Keratinocyte (primary cell): ENCODE measurements at places on chromosomes 2 and 18.

DNA sequence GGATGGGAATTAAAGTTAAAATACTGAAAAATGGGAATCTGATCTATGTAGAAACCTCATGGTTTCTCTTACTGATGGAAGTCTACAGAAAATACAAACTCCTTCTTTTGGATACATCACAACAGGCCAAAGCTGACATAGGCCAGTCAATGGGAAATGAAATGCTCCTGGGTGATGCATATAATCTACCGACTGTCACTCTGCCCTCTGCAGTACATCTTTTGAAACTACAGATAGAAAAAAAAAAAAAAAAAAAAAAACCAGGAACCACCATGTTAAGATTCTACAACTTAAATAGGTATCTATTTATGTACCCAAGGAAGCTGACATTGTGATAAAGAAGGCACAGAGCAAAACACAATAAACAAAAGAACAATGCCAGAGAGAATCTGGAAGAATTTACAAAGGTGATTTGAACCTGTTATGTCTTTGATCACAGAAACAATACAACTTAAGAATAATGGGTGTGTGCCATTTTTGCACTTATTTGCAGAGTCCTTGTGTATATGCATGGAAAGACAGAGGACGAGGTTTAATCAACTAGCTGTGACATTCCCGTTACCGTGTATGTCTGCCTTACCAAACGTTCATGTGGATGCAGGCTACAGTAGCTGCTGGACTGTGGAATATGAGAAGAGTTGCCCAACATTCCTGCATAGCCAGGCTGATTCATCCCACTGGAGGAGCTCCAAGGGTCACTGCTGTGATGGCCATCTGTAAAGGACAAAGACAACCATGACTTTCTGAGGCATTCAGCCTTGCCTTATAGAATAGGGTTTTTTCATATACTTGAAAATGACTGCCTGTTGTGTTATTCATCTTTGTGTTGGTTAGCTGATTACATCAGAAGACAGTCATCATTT, 312.7 kb downstream of the TCF4 start:
- no peak for DNase-seq

DNA sequence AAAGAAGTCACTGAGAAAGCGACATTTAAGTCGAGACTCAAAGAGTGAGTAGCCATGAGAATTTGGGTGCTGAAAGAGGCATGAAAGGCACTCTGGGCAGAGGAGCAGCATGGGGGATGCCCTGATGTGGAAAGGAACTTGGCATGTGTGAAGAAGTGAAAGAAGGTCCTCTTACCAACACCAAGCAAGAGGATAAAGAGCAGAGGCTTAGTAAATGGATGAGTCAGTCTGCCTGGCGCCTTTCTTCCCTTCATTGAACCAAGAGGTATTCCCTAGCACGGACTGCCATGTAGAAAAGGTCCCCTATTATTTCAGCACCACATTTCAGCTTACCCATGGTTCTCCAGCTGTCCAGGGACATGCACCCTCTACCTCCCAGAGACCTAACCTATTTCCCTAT, 221.1 kb upstream of the NRP2 start:
- DNase-seq: no peak

GRCh38 chr2:205902041-205902899, 183.7 kb downstream of the INO80D start:
- DNase-seq: no peak

- DNase-seq: no peak
Measured at GRCh38 chr2:29718076-29718686, 203.2 kb downstream of the ALK start.

- DNase-seq: no peak
Measured at GRCh38 chr2:127448526-127448925, 30.3 kb downstream of the PROC start.

GRCh38 chr2:203591642-203592041, 56.5 kb upstream of the RAPH1 start:
- no peak for DNase-seq

DNA sequence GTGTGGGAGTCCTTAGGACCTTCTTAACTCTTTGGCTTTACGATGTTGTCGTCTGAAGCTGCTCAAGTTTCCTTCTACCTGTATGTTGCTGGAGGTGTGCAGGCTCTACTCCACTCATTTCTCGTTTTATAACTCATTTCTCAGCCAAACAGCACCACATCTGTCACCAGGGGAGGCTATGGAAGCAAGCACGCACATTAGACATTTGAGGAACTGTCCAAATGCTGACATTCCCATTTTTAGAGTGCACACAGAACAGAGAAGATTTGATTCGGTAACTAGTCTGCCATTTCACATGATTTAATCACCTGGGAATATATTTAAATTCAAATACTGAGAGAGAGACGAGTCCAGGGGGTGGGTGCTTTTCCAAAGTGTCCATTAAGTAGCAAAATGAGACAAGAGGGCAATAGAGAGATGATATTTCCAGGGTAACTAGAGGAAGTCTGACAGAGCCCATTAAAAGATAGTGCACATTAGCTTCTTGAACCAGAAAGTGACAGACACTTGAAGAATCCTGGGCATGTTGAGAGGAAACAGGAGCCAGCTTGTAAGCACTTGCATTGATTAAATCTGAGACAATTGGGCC, 793.3 kb downstream of the TDRD15 start:
- DNase-seq: no peak
